ENCODE measurements at places on chromosomes 7 and 10.

GRCh38 chr7:33895025-33895804, 10.1 kb upstream of the BMPER start:
- DNase-seq: peak; percentile 84

GRCh38 chr7:69922026-69922803, 323.9 kb downstream of the AUTS2 start:
- no peak for DNase-seq

DNA sequence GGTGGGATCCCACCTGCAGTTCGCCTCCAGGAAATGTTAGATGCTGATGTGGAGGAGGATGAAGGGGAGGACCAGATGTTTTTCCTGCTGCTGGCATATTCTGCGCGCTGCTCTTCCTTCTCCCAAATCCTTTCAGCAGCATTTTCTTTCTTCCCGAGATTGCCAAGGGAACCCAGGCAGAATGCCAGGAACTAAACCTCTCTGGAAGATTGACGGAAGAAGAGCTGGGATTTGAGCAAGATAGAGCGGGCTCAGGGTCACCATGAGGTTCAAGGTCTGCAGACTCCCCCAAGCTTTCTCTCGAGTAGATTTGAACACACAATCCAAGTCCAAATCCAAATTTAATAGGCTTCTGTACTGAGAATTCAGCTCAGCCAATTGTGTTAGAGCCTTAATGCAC, 345.2 kb upstream of the C7orf33 start:
- no peak for DNase-seq

DNA sequence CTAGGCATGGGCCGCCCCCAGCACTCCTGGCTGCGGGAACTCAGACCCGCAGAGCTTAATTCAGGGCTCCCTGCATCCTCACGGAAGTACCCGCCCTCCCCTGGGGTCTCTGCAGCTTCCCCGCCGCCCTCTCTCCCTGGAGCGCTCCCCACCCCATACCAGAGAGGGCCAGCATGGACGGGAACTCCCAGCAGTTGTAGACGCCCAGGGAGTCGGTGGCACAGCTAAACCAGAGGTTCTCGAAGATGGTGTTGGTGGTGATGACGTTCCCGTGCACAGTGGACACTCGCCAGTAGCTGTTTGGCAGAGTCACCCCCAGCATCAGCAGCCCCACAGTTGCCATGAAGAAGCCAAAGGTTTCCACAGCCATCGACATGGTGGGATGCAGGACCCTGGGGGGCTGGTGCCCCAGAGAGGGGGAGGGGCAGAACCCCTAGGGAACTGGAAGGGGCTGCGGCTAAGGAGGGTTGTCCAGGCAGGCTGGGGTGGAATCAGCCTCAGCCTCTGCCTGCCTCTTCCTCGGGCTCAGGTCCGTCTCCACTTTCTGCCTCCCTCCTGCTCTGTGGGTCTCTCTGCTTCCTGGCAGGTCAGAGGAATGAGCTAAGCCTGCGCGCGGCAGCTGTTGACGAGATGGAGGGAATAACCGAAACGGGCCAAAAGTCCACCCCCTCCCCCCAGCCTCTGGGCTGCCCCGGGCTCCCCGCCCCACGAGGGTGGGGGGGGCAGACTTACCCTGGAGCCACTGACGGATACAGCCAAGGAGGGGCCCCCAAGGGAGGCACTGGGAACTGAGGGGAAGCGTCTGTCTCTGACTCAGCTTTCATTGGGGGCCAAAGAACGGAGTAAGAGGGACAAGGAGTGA, at the start of gene CLDN15:
Gene CLDN15, minus strand, starts transcription at position 597 of the 862 bp plus-strand sequence. Its CDS starts 221 bp downstream, at position 376.
- no peak for DNase-seq

DNA sequence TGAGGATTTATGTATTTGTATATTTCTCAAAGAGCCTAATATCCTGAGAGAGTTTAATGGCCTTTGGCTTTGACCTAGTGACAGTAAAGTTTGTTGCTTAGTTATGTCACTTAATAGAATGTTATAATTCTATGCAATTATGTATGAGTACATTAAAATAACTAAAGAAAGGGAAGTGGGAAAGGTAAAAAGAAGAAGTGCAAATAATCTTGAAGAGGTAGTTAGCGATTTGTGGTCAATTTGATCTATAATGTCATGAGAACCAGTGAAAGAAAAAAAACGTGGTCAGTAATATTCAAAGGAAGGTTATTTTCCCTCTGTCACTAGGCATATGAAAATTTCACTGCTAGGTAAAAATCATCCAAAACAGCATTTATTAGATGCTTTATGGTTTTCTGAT, 143.4 kb upstream of the LSM8 start:
- no peak for DNase-seq

DNA sequence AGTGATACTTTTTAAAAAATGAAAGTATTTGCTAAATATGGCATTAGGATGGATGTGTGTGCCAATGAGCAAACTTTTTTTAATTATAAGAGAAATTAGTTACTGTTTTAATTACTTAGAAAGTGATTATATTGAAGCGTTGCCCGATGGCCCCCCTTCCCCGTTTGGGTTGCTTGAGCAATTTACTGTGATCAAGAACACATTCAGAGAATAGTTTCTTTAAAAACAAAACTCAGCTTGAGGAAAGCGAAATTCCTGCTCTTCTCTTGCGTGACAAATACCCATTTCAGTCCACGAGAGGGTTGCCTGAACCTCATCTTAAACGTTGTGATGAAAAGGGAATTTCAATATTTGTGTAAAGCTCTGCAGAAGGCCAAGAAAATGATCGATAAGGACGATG, 234.1 kb downstream of the GATA3 start:
- no peak for DNase-seq

- no peak for DNase-seq
Observed at GRCh38 chr7:43823941-43824340, 45.4 kb downstream of the MRPS24 start.

- DNase-seq: peak; percentile 42
Observed at GRCh38 chr10:16545116-16545736, 23.5 kb upstream of the C1QL3 start.

DNA sequence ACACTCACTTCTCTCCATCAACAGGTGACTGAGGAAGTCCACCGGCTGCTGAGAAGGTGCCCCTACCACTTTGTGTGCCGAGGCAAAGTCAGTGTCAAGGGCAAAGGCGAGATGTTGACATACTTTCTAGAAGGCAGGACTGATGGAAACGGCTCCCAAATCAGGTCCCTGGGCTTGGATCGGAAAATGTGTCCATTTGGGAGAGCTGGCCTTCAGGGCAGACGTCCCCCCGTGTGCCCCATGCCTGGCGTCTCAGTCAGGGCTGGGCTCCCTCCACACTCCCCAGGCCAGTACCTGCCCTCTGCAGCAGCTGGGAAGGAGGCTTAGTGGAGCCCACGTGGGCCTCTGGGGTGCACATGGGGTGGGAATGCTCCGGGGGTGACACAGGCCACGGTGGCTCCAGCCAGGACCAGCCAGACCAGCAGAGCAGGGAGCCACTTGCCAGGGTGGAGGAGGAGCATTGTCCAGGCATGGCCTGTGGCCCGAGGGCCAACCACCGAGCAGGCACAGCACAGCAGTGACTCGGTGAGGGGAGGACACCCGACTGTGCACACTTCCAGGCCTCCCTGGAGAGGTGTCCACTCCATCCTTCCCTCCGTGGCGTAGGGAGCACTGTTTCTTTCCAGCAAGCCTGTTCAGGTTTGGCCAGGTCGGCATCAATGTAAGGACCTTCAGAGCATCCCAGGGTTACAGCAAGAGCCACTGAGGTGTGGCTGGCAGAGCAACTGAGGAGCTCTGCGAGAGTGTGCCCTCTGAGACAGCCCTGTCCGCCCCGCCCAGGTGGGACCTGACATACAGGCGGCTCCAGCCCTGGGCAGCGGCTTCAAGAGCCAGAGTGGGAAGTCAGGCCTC, 139.7 kb downstream of the ADCY1 start:
- no peak for DNase-seq

GRCh38 chr10:132418527-132419416, 21.8 kb downstream of the PWWP2B start:
- DNase-seq: no peak

GRCh38 chr7:84844771-84845170, 342.1 kb downstream of the SEMA3D start:
- DNase-seq: no peak

- peak; percentile 47 for DNase-seq
Observed at GRCh38 chr10:73076360-73077183, 20.1 kb downstream of the P4HA1 start.

DNA sequence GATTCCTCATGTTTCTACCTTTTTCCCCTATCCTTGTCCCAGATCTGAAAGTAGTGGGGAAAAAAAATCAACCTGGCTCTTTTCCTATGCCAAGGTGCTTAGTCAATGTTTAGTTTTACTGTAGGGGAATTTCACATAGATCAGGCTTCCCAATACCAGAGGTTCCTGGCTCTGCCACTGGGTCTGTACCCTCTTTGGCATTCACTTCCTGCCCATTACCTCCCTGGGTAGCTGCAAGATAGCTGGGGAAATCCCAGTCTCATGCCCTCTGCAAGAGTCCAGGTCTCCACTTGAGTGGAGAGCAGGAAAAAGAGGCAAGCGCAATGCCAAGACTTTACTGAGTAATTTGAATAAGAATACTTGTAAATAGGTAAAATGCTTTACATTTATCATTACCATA, 3.5 kb upstream of the BPGM start:
- no peak for DNase-seq

DNA sequence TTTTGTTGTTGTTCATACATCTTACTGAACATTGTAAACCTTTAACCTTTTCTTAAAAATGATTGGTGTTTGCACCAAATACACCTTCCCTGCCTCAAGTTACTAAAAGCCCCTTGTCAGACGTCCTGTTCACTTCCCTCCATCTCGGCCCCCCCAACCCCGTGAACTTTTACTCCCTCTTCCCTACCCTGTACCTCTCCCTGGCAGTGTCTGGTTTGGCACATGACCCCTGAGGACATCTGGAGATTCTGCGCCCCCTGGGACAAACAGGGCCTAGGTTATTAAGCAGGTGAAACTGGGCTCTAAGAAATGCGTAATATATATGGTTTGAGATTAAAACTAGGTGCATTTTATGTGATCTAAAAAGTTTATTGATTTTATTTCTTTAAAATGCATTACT, 1.4 kb downstream of the PPP2R2D start:
- DNase-seq: no peak

GRCh38 chr10:14571866-14572507, 202.7 kb downstream of the FAM107B start:
- peak; percentile 46 for DNase-seq

DNA sequence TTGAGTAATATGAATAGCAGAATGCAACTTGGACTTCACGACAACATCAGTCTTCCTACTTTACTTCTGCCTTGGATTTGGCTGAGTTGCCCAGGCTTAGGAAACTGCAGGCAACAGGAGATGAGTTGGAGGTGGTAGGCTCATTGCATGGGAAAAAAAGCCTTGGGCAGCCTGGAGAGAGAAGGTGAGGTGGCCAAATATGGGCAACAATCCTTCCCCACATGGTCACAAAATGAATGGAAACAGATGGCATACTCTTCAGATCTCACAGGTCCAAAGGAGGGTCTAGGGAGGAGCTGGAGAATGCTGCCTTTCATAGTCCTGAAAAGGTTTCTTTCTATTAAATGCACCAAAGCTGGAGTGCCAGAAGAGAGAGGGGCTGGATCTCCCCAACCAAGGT, 128.6 kb upstream of the AOAH start:
- no peak for DNase-seq

- peak; percentile 78 for DNase-seq
Observed at GRCh38 chr7:28052933-28053332, 127.7 kb downstream of the JAZF1 start.

DNA sequence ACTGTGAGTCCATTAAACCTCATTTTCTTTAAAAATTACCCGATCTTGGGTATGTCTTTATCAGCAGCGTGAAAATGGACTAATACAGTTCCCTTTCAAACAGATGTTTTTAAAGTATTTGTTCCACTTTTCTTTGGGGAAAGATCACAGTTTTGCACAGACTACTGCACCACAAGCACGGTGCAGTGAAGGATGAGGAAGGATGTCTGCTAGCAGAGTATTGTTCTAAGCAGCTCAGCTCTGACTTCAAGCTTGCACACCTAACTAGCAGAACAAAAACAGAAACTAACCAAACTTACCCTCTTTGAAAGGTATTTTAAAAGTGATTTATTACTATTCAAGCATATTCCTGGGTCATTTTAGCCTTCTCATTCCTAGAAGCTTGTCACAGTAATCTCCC, 20.0 kb downstream of the THNSL1 start:
- DNase-seq: no peak

DNA sequence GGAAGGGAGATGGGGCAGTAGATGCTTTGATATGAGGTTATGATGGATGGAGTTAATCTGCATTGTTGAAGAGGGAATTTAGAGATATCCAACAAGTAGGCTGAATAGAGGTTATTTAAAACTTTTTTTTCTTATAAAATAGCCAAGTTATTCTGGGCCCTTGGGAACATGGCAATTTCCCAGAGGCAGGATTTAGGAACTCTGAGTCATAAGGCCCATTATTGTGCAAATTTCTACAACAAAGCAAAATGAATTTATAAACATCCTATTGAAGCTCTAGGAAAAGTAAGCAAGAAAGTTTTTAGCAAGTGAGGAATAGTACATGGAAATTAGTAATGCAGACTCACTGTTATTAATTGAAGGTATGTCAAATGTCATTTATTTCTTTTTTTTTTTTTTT, 160.9 kb upstream of the NPY start:
- DNase-seq: no peak

GRCh38 chr10:133198621-133199487, 31.2 kb upstream of the UTF1 start:
- no peak for DNase-seq

DNA sequence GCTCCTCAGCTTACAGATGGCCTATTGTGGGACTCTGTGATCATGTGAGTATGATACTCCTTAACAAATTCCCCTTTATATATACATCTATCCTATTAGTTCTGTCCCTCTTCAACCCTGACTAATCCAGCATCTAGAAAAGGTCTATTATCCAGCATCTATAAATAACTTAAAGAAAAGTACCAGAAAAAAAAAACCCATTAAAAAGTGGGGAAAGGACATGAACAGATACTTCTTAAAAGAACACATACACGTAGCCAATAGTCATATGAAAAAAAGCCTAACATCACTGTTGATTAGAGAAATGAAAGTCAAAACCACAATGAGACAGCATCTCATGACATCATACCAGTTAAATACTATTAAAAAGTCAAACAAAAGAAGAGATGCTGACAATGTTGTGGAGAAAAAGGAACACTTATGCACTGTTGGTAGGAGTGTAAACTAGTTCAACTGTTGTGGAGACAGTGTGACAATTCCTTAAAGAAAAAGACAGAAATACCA, 549.5 kb upstream of the GRM3 start:
- peak; percentile 18 for DNase-seq

DNA sequence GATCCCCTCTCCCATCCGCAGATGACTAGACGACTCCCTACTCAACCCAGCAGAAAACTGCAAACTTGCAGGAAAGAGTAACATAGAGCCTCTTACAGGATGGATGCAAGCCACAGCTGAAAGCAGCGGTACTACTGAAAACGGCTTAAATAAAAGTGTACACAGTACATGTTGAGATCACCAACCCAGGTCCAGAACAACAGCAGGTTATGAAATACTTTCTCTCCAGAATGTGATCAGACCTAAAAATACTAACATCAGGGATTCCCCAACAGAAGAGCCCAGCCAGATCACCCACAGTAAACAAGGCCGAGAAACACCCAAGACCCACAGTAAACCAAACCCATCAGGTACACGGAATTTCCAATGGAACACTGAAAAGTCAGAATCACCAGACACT, 13.2 kb downstream of the ATE1 start:
- DNase-seq: no peak

- no peak for DNase-seq
Observed at GRCh38 chr10:125004571-125005311, 62.8 kb downstream of the ZRANB1 start.
